ENCODE measurements at places on chromosomes 2 and 18. TPM values are rescaled to one million over a fixed set of nuclear protein-coding genes. Genes with fewer than 3 reads are reported as not detected.

DNA sequence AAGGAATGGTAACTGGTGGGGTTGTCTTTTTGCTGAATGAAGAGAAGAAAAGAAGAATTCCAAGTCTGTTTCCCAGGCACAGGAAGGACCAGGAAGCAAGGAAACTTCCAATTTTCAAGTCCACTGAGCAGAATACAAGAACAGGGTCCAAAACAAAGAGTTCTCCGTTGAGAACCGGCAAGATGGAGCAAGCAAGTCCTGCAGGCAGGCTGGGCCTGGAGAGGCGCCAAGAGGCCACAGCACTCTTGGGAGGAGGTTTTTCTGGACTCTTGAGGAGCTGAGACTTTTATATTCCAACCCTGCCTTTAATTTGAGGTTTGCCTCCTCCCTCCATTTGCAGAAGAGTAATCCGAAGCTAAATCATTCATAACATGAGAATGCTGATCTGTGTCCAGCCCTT, 224.5 kb downstream of the IKZF2 start:
- H3K36me3 ChIP-seq, result no peaks in the 10 kb centered on the region
- H3K27me3 ChIP-seq, result no peaks in the 10 kb centered on the region
- H3K4me1 ChIP-seq, result no peaks in the 10 kb centered on the region
- H3K27ac ChIP-seq, result no peak overlapping the region
- no peak overlapping the region for H3K4me3 ChIP-seq

The KLHL14 gene
- total RNA-seq, result not detected

DNA sequence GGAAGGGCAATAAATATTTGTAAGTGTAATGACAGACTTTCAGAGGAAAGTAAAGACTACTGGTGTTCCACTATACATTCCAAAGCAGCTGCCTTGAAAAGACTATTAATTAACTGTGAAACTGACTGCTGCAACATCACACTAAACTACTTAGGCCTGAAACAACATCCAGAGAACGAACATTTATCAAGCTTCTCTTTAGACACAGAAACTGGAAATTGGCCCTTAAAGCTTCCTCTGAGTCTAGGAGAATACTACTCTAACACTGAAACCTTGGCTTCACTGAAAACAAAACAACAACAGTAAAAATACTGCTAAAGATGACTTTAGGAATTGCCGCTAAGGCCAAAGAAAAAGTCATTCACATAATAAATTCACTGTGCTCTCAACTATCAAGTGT, 74.6 kb downstream of the ESCO1 start:
- no peak overlapping the region for H3K27ac ChIP-seq
- peaks cover 39% of the 10 kb centered on the region for H3K36me3 ChIP-seq
- H3K4me3 ChIP-seq, result no peak overlapping the region
- no peaks in the 10 kb centered on the region for H3K4me1 ChIP-seq

DNA sequence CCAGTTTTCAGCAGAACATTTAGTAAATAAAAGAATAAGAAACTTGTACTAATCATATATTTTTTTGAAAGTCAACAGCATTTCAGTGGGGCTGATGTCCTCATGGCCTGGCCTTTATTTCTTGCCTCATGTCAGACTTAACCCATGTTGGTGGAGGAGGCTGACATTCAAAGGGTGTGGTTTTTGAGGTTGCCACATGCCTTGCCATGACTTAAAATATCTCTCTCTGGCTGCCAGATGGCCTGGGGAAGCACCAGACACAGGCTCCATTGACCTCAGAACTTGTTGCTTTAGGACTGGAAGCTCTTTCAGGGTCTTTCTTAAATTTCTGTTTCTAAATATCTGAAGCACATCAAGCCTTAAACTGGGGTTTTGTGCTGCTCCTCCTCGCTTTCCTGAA, 32.5 kb upstream of the CD28 start:
- peaks cover 9% of the 10 kb centered on the region for H3K36me3 ChIP-seq
- peak overlapping the region; percentile 63 for H3K4me3 ChIP-seq
- peak overlapping the region; percentile 89 for H3K27ac ChIP-seq
- H3K27me3 ChIP-seq, result no peaks in the 10 kb centered on the region

- no peaks in the 10 kb centered on the region for H3K36me3 ChIP-seq
- DNase-seq, result peak; percentile 54
- no peak overlapping the region for H3K4me3 ChIP-seq
- no peak overlapping the region for H3K27ac ChIP-seq
- H3K4me1 ChIP-seq, result no peaks in the 10 kb centered on the region
Measured at GRCh38 chr18:7452331-7452730, 114.8 kb upstream of the PTPRM start.

The RGPD4 gene
- not detected for total RNA-seq

- no peak overlapping the region for H3K27ac ChIP-seq
- H3K4me1 ChIP-seq, result peaks cover 20% of the 10 kb centered on the region
- H3K36me3 ChIP-seq, result peaks cover 4% of the 10 kb centered on the region
Measured at GRCh38 chr2:112730791-112731190, 10.0 kb downstream of the NT5DC4 start.

DNA sequence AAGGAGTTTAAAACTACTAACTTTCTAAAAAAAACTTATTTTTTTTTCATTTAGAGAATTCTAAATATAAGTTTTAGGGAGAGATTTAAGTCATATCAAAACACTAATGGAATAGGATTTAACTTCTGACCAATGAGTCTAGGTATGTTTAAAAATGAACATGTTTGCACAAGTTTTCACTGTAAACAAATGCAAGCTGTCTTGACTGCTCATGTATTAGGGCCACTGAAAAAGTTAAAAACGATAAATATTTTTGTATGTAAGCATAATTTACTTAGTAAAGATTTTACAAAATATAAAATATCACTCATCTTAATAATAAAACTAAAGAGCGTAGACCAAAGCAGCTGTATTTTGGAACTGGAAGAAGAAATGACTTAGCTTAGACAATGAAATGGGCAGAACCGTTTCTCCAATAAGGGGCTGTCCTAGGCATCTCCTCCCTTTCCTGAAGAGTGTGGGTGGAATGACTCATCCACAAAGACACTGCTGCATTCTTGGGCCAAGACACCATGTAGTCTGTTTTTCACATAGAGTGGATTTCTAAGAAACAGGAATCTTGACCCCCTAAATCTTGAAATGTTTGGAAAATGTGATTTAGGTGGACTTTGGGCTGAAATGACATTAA, 118.8 kb downstream of the MEP1B start:
- no peaks in the 10 kb centered on the region for H3K36me3 ChIP-seq
- H3K4me1 ChIP-seq, result no peaks in the 10 kb centered on the region
- H3K4me3 ChIP-seq, result no peak overlapping the region

DNA sequence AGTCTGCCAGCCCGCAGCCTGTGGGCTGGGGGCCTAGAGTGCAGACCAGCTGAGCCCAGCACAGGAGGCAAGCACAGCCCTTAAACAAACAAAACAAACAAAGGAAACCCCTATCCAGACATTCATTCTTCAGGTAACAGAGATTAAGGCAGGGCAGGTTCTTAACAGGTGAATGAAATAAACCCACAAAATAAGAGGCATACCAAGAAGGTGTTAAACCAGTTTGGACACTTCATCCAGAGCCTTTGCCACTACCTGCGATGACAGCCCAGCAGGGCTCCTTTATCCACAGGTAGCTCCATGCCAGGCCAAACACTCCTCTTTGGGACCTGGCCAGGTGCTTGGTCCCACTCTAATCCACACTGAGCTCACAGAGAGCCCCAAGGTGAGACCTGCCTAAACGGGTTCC, 209.7 kb upstream of the SIX2 start:
- H3K4me1 ChIP-seq, result no peaks in the 10 kb centered on the region
- no peak overlapping the region for H3K4me3 ChIP-seq
- H3K27ac ChIP-seq, result no peak overlapping the region
- DNase-seq, result no peak
- H3K27me3 ChIP-seq, result peaks cover 6% of the 10 kb centered on the region

GRCh38 chr18:67310826-67311225, 205.7 kb downstream of the DSEL start:
- no peak overlapping the region for H3K4me3 ChIP-seq
- H3K27ac ChIP-seq, result no peak overlapping the region
- no peaks in the 10 kb centered on the region for H3K36me3 ChIP-seq
- H3K27me3 ChIP-seq, result no peaks in the 10 kb centered on the region
- no peak for DNase-seq

- no peak overlapping the region for H3K4me3 ChIP-seq
- H3K27ac ChIP-seq, result no peak overlapping the region
- no peaks in the 10 kb centered on the region for H3K4me1 ChIP-seq
- no peaks in the 10 kb centered on the region for H3K36me3 ChIP-seq
- DNase-seq, result no peak
Measured at GRCh38 chr2:209331291-209331844, 92.5 kb upstream of the MAP2 start.

- no peak overlapping the region for H3K4me3 ChIP-seq
- DNase-seq, result no peak
- no peaks in the 10 kb centered on the region for H3K27me3 ChIP-seq
- H3K4me1 ChIP-seq, result no peaks in the 10 kb centered on the region
- H3K27ac ChIP-seq, result no peak overlapping the region
- H3K36me3 ChIP-seq, result no peaks in the 10 kb centered on the region
Measured at GRCh38 chr18:52287151-52287550, 52.8 kb upstream of the DCC start.

DNA sequence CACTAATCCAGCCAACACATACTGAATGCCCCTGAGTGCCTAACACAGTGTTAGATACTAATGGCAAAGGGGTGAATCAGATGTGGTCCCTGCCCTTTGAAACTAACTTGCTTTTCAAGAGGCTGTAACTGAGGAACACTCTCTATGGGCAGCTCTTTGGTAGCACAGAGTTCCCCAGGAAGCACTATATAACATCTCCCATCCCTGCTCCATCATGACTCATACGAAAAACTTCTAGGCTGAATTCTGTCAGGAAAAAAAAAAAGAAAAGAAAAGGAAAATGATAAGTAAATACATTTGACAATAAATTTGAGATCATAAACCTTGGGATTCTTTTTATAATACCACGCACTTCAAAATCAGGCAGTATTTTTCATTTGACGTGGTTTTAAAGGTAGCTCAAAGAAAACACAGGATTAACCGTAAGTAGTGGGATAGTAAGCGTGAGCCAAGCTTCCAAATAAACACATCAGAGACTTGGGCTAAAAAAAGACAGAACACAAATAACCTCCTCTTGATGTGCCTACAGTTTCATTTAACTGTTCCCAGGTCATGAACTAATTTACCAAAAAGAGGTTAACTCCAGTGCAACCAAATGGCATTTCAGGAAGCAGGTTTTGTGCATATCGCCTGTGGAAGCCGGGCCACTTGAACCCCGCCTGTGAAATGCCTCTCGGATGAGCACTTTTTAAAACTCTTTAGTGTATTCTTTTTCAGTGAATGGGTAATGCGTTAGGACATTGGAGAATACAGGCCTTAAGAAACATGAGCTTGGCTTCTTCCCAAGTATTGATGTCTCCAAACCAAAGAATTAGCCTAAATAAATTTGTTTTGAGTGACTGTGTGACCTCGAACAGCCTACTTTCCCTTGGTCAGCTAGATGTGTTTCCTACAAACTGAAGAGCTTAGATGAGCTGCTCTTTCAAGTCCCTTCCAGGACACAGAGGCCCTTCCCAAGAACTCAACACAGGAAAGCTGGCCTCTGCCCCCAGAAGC, 42.0 kb downstream of the RDH14 start:
- no peaks in the 10 kb centered on the region for H3K4me1 ChIP-seq
- no peaks in the 10 kb centered on the region for H3K36me3 ChIP-seq
- H3K4me3 ChIP-seq, result no peak overlapping the region
- peaks cover 10% of the 10 kb centered on the region for H3K27me3 ChIP-seq
- no peak overlapping the region for H3K27ac ChIP-seq

- peaks cover 37% of the 10 kb centered on the region for H3K27me3 ChIP-seq
- H3K27ac ChIP-seq, result no peak overlapping the region
- H3K4me1 ChIP-seq, result peaks cover 15% of the 10 kb centered on the region
- no peak overlapping the region for H3K4me3 ChIP-seq
- DNase-seq, result no peak
- H3K36me3 ChIP-seq, result peaks cover 2% of the 10 kb centered on the region
Measured at GRCh38 chr2:239406316-239406995, 5.6 kb upstream of the HDAC4 start.

GRCh38 chr2:69279211-69279610, 107.8 kb downstream of the GFPT1 start:
- peaks cover 22% of the 10 kb centered on the region for H3K27me3 ChIP-seq
- H3K4me1 ChIP-seq, result no peaks in the 10 kb centered on the region
- no peak overlapping the region for H3K27ac ChIP-seq
- H3K4me3 ChIP-seq, result no peak overlapping the region
- DNase-seq, result no peak

The FLACC1 gene
- 1.4 TPM for total RNA-seq

DNA sequence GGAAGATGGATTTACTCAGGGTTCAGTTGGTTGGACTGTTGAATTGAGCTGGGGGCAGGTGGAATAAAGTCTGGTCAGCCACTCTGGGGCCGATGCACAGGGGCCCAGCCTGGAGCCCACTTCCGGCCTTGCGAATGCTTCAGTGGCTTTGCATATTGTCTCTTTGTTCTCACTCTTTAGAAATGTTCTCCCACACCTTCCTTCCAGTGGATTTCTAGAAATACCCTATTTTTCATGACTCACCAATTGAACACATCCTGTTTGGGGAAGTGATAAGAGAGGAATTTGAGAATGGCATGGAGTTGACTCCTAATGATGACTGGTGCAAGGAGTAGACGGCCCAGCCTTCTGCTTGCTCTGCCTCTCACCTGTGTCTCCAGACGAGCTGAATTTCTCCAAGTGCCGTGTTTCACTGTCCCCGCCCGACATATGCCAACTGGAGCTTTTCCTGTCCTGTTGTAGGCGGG, 28.1 kb downstream of the ASAP2 start:
- peaks cover 5% of the 10 kb centered on the region for H3K27me3 ChIP-seq
- DNase-seq, result no peak
- H3K36me3 ChIP-seq, result no peaks in the 10 kb centered on the region
- no peak overlapping the region for H3K27ac ChIP-seq

DNA sequence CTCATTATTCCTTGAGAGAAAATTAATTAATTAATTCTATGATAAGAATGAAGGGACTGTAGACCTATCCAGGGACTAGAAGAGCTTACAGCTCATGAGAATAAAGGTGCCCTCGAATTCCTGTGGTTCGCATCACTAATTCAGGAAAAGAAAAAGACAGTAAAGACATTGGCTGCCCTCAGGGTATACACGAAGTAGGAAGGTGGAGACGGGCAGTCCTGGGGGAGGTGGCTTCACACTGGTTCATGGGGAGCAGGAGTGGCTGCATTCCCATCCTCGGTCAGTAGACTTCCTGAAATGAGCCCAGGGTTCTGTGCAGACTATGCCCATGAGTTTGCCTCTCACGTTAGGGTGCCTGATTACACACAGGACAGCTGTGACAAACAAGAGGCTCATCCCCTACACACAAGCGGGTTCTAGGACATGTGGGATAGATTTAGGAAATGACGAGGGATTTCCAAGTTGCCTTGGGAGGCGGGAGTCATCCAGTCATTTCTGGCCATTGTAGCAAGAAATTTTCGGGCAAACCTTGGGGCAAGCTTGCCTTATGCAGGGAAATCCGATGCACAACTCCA, 282.2 kb downstream of the CYP26B1 start:
- DNase-seq, result no peak
- H3K27ac ChIP-seq, result no peak overlapping the region
- H3K4me3 ChIP-seq, result no peak overlapping the region
- H3K4me1 ChIP-seq, result no peaks in the 10 kb centered on the region
- H3K36me3 ChIP-seq, result no peaks in the 10 kb centered on the region
- peaks cover 3% of the 10 kb centered on the region for H3K27me3 ChIP-seq

DNA sequence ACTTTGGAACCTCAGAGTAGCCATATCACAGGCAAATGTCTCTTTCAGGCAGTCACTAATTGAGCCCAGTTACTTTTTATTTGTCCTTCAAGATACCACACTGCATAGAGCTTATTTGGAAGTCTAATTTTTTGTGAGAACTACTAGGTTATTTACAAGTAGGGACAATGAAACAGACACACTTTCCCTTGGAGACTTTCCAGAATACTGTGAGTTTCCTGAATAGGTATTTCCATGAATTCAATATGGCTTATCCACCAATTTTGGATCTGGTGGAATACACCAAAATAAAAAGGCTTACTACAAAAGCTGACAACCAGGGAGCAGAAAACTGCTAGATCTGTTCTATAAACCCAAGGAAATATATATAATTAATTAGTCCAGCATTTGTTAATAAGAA, 83.3 kb downstream of the NRXN1 start:
- H3K27me3 ChIP-seq, result no peaks in the 10 kb centered on the region
- no peaks in the 10 kb centered on the region for H3K4me1 ChIP-seq
- no peak overlapping the region for H3K27ac ChIP-seq
- no peak for DNase-seq
- H3K4me3 ChIP-seq, result no peak overlapping the region
